ENCODE measurements at places on chromosomes 12 and 14. TPM values are rescaled to one million over a fixed set of nuclear protein-coding genes. Genes with fewer than 3 reads are reported as not detected.

FOS gene
- total RNA-seq: 11.5 TPM

TEP1 gene
- total RNA-seq: 8.8 TPM

AICDA gene
- total RNA-seq: 0.13 TPM

SCNN1A gene
- 28.9 TPM for total RNA-seq

ATL1 gene
- 5.9 TPM for total RNA-seq

ADAM20 gene
- 0.02 TPM for total RNA-seq

LALBA gene
- total RNA-seq: not detected

CBLN3 gene
- total RNA-seq: 0.84 TPM

HSPB8 gene
- total RNA-seq: 18.3 TPM

TRPV4 gene
- total RNA-seq: 0.08 TPM

BRAP gene
- 13.8 TPM for total RNA-seq

TUNAR gene
- not detected for total RNA-seq

AREL1 gene
- total RNA-seq: 23.6 TPM

RHOF gene
- 62.8 TPM for total RNA-seq

Data from A549 treated with dexamethasone at 1 μM for 4 hours (cell line).